Astrocyte (in vitro differentiated cells and primary cell): ENCODE measurements at places on chromosomes 7 and 10. TPM values are rescaled to one million over a fixed set of nuclear protein-coding genes. Genes with fewer than 3 reads are reported as not detected.

Gene MSS51
- 0.87 and 1.1 TPM in 2 replicates for total RNA-seq

DNA sequence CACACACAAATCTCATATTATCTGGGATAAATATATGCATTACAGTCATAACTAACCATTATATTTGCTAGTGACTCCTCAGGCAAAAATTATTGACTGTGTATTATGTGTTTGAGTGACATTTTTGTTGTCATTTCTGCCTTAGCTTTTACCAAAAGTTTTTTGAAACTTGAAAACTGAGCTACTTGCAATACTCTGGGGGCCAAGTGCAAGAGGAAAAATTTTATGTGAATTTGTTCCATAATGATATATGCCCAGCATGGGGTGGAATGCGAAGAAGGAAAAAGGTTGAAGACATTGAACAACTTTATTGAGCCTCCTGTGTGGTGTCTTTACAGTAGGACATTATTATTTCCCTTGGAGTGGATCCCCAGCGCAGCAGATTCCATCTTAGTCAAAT, 176.8 kb upstream of the FERD3L start:
- DNase-seq: no peak

GRCh38 chr7:68977385-68978055, 620.8 kb upstream of the AUTS2 start:
- no peak for DNase-seq

Gene KIF11
- total RNA-seq: 2.8 and 4.7 TPM in 2 replicates

Gene WNT8B
- not detected in 2 replicates for total RNA-seq

Gene NKX1-2
- total RNA-seq: 0.07 TPM in 1 of 2 replicates, not detected in the other

Gene ATRNL1
- 15.8 and 17.5 TPM in 2 replicates for total RNA-seq

- DNase-seq: no peak
Measured at GRCh38 chr7:30323006-30323355, 38.6 kb downstream of the ZNRF2 start.

Gene NUDT13
- total RNA-seq: 2.2 and 2.4 TPM in 2 replicates

- no peak for DNase-seq
Measured at GRCh38 chr7:151488096-151488495, 31.6 kb downstream of the RHEB start.
